Calu3 (cell line): ENCODE measurements at places on chromosomes 12 and 14. TPM values are rescaled to one million over a fixed set of nuclear protein-coding genes. Genes with fewer than 3 reads are reported as not detected.

TCTN2 gene
- total RNA-seq = 9.0 and 11.5 TPM in 2 replicates

DNA sequence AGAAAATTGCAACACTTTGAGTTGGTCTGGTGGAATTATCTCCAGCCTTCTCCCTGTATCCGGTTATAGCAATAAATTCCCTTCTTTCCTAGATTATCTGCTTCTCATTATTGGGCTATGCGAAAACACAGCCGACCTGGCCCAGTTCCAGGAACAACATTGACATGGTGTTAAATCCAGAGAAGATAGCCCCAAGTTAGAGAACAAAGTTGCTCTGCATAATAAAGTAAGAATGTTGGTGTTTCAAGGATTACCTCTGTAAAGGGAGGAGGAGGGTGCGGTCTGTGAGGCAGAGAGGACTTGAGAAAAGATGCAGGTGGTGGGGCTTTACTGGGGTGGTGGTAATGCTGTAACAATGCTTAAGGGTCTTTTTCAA is 12.1 kb downstream of the TCL1A start:
- no peak for DNase-seq

DNA sequence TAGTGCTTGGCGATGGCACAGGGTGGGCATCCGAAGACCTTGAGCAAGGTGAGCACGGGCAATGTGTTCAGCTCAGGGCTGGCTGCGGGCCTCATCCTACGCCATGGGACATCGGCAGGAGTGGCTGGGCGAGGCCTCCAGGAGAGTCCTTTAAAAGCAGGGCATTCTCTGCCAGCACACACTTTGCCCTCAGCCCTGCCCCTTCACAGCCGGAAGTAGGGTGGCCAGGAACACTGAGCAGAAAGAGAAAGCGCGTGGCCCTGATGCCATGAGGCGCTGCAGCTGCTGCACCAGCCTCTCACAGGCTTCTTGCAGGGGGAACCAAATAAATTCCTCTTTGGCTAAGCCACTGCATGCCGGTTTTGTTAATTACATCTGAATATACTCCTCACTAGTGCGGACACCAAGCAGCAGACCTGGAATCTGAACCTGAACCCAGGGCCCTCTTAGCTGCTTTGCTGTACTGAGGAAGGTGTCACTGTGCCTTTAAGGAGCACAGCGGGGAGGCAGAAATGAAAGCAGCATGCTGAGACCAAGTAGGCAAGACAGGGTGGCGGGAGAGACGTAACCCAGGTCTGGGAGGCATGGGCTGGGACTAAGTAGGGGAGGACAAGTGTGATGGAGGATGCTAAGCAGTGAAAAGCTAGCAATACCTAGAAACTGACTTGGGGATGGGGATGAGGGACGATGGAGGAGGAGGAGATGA is 155.2 kb downstream of the TTC7B start:
- DNase-seq = no peak

GRCh38 chr12:111193067-111193466 is 175.8 kb downstream of the PHETA1 start:
- DNase-seq = no peak

DNA sequence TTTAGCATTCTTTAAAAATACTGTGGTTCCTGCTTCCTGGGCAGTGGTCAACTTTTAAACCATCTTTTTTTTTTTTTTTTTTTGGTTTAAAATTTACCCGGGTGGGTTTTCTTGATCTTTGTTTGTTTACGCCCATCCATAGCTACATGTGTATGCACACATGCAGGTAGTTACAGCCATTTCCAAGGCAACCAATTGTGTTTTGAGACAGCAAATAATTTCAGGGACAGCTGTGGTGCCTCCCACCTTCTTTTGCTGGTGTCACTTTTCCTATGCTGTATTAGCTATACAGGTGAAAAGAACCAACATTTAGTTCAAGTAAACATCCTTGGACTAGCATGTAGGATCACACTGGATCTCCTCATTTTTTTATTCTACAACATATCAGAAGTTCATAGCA is 52.0 kb upstream of the PSMA6 start:
- no peak for DNase-seq

GRCh38 chr14:59150990-59151389 is 37.5 kb upstream of the DAAM1 start:
- no peak for DNase-seq

GRCh38 chr14:103091041-103091882 is 3.3 kb upstream of the EXOC3L4 start:
- DNase-seq = peak; percentile 75

- peak; percentile 47 for DNase-seq
Measured at GRCh38 chr14:92513204-92513965, at the start of gene RIN3. Gene RIN3, plus strand, starts transcription at chr14:92513781. Its CDS starts 152 bp downstream, at chr14:92513933.

DNA sequence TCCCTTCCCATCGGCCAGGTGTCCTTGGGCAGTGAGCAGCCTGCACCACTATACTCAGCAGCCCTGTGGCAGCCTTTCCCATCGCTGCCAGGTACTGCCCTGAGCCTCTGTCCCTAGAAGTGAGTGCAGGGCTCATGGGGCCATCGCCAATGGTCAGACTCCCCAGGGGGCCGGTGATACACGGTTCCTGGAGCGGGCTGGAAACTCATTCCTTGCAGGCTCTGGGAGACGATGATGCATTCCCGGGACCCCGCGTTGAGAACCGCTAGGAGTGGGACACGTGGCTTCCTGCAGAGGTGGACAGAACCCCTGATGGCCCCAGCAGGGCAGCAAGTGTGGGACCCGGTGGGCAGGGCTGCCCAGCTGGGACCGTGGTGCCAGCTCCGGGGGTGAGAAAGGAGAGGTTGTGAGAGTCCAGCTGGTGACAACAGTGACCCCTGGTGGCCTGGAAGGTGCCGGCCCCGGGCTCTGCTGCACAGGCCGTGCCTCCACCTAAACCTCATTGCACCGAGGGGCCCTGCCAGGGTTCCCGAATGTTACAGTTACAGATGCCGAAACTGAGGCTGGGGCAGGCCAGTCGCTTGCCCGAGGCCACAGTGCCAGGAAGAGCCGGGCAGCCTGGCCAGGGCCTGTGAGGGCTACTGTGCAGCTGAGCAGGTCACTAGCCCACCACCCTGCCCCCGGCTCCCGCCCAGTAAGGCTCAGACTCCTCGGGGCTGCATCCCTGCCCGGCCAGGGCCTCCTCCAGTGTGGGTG is 33.8 kb downstream of the FBRSL1 start:
- peak; percentile 92 for DNase-seq

DNA sequence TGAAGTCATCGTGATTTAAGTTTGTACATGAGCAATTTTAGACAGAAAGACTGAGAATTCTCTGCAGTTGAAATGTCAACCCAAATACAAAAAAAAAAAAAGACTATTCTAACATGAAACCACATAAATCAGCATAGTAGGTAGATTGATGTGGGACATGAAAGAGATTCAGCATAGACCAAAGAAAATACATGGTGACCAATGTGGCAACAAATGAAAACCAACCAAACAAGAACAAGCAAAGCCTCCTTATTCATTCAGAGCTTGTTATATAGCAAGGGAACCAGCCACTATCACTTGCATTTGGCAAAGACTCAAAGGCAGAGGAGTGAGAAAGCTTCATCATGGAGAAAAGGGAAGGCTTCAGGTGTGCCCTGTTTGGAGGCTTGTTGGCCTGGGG is 144.4 kb upstream of the TMPO start:
- no peak for DNase-seq

- no peak for DNase-seq
Measured at GRCh38 chr14:38016497-38016896, 191.2 kb upstream of the SSTR1 start.

GRCh38 chr12:124620606-124621295 is 53.3 kb upstream of the NCOR2 start:
- no peak for DNase-seq

DNA sequence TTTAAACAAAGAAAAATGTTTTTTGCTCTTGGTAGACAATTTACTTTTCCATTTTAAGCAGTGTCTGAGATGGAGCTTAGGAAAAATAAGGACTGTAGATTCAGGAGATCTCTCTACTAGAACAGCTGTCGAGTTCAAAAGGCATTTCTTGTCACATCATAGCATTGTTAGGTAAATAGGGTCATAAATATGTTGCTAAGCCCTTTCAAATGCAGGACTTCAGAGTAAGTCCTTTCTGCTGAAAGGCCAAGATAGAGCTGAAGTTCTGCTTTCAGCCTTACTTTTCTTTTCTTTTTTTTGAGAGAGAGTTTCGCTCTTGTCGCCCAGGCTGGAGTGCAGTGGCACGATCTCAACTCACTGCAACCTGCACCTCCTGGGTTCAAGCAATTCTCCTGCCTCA is 98.2 kb downstream of the SYNE2 start:
- DNase-seq = no peak

DNA sequence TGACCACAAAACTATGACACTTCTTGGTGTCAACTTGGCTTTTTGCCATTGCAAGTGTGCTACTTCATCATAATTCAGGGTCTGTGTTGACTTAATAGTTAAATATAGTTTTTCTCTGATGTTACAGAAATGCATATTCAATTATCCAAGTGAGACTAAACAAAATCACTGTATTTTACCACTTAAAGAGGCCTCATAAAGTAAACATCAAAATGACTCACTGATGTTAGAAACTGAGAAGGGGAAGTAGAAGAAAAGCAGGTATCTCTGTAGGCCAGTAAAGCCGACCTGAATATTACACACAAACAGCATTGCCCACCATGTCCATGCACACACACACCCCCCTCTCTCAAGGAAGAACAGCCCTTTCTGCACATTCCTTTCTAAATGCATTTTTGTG is 55.4 kb downstream of the RPAP3 start:
- DNase-seq = no peak

CCDC197 gene
- not detected in 2 replicates for total RNA-seq

DNA sequence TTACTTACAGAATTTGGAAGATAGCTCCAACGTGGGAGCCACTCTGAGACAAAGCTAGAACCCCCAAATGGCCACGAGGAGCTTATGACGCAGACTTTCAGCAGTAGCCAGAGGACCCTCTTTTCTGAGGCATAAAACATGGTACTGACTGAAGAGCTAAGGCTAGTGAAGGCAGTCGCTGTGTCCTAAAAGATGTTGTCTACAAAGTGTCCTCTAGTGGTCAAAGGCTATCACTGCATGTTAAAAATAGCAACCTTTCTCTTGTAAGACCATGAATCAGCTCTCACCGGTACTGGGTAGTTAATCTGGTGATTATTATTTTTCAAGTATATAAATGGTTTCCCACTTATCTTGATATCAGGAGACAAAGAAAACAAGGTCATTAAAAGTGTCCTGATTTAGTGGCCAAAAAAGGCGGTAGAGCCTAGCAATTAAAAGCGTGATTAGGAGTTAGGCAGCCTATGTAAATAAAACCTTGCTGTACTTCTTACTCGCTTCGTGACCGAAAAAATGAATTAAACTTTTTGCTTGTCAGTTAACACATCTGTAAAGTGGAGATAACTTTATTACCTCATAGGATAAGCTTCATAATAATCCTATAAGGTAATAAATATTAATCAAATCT is 47.0 kb upstream of the LGR5 start:
- DNase-seq = peak; percentile 37

DNA sequence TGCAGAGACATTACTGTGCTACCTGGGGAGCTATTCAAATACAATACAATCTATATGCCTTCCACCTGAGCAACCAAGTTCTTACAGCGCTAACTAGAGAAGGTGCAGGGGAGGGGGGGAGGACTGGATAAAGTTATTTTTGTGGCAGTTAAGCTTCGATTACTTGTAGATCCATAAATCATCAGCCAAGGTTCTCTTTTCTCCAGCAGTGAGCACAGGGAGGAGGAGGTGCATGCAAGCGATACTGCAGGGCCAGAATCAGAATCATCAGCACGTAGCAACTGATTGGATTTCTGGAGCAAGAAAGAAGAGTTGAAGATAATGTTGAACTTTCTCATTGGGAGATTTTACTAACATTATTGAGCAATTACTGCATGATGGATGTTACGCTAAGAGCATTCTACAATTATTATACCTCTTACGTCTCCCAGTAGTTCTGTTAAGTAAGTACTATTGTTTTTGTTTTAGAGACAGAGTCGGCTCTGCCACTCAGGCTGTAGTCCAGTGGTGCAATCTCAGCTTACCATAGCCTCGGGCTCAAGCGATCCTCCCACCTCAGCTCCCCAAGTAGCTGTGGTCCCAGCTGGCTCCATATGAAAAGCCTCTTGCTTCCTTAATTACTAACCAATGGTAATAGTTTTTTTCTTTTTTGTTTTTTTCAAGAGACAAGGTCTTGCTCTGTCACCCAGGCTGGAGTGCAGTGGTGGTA is 74.6 kb upstream of the EEA1 start:
- DNase-seq = no peak

GRCh38 chr12:15770021-15770420 is 19.2 kb downstream of the EPS8 start:
- no peak for DNase-seq

LRRIQ1 gene
- 1.4 and 2.1 TPM in 2 replicates for total RNA-seq

- DNase-seq = no peak
Measured at GRCh38 chr14:96817750-96818666, 20.8 kb downstream of the VRK1 start.

MMAB gene
- 70.2 and 82.8 TPM in 2 replicates for total RNA-seq

DNA sequence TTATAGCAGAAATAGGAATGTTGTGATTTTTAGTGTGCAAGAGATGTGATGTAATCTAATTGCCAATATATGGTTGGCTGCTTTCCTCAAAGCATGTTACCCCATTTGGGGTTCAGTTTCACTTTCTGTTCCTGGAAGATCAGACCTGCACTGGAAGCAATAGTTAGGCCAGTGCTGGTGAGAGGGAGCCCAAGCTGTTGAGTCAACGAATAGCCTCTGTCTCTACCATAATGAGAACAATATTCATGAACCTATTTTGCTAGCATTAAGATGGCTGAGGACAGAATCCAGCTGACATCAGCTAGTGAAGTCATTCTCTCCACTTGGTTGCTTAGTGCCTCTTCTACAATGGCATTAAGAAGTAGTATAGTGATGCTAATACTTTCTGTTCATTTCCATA is 379.9 kb upstream of the DCN start:
- no peak for DNase-seq

MGAT2 gene
- 39.3 and 45.8 TPM in 2 replicates for total RNA-seq

- DNase-seq = no peak
Measured at GRCh38 chr12:11981121-11981733, 89.5 kb upstream of the BCL2L14 start.

DNA sequence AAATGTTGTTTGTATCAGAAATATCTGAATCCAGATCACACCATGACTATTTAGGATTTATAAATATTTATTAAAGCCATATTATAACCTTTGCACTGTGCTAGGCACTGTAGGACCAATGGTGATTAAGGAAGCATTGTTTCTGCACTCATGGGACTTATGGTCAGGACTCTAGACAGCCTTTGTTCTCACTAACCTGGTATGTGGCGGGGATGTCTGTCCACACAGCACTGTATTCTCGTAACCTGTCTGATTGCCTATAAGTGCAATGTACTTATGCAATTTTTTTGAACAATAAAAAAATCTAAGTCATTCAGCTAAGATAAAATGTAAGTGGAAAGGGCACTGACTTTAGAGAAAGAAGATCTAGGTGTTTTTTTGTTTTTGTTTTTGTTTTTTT is 6.7 kb upstream of the SSPN start:
- no peak for DNase-seq

DNA sequence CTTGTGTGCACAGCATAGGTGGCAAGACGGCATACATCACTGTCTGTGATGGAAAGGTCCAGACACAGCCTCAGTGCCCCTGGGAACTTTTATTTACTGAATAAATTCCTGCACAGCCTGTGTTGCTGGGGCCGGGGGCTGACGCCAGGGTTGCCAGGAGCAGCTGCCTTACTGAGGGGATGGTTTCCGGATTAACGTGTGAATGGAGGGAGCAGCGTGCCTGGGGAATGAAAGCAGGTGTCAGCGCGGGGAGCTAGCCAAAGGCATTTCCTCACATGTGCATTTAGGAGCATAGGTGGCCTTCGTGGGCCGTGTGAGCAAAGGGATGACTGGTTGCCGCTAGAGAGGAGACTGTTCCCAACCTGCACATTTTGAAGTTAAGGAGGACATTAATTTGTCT is 41.6 kb downstream of the SFSWAP start:
- no peak for DNase-seq
